ENCODE measurements at places on chromosomes 3 and 15. TPM values are rescaled to one million over a fixed set of nuclear protein-coding genes. Genes with fewer than 3 reads are reported as not detected.

The FBXO40 gene
- total RNA-seq, result 228 TPM

The CDC25A gene
- 0.77 TPM for total RNA-seq

The MUSTN1 gene
- total RNA-seq, result 10.9 TPM

The HRG gene
- total RNA-seq, result not detected

The TGM4 gene
- not detected for total RNA-seq

The GPR156 gene
- total RNA-seq, result 0.10 TPM

The PRSS50 gene
- total RNA-seq, result 0.10 TPM

The PYGO1 gene
- total RNA-seq, result 7.8 TPM

The GOLGA6L4 gene
- 0.50 TPM for total RNA-seq

The GLDN gene
- total RNA-seq, result 10.8 TPM

The CHRM5 gene
- not detected for total RNA-seq

The MUC13 gene
- total RNA-seq, result not detected

- DNase-seq, result peak; percentile 50
Observed at GRCh38 chr3:158713094-158713499, 19.2 kb downstream of the RARRES1 start.

GRCh38 chr3:190032923-190033322 is 87.8 kb downstream of the P3H2 start:
- DNase-seq, result no peak

DNA sequence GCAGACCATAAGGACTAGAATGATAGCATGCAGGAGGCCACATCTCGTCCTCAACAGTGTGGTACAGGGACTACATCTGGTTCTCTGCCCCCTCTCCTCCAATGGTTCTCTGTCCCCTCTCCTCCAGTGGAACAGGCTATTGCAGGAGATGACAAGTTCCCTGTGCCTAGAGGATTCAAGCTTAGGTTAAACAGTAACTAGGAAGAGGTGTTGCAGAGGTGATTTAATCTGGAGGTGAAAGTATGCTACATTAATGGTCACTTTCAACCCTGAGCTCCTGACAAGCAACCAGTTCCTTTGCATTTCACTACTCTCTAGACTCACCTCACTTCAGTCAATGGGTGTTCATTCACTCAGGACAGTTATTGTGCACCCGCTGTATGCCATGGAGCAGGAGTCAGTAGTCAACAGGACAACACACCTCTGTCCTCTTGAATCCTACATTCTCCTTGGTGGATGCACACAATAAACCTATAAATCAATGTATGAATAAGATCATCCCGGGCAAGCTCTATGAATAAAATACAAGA is 16.0 kb downstream of the SPATA12 start:
- DNase-seq, result no peak

GRCh38 chr3:179768080-179768479 is 115.2 kb downstream of the USP13 start:
- DNase-seq, result no peak

DNA sequence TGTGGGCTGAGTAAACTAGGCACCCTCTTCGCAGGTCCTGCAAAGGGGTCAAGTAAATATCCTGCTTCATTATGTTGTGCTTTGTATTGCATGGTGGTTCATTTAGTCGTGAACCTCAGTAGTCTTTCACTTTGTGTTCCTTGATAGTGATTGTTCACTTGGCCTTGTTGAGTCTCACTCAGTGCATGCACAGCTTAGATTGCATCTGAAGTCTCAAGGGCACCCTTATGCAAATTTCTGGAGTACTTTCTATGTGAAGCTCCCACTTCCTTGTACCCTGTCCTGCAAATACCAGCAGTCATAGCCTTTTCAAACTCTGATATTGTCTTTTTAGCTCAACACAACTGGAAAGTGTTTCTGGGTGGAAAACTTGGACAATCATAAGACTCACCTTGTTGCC is 519.2 kb downstream of the NAALADL2 start:
- no peak for DNase-seq

DNA sequence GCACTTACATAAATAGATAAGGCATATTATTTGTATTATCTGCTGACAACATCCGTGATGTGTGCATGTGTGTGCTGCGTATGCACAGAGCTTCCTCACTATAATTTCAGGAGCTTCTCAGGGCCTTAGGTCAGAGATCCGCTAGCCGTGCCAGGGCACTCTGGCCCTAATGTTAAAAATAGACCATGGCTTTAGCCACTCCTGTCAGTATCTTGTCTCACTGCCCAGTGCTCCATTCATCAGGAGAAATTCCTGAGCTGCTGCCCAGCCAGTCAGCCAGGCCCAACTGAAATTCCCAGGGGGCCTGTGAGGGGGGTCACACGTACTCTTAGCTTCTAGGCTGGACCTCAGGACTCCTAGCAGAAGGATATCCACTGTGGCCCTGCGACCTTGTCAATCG is 70.0 kb upstream of the ABHD2 start:
- DNase-seq, result peak; percentile 78

DNA sequence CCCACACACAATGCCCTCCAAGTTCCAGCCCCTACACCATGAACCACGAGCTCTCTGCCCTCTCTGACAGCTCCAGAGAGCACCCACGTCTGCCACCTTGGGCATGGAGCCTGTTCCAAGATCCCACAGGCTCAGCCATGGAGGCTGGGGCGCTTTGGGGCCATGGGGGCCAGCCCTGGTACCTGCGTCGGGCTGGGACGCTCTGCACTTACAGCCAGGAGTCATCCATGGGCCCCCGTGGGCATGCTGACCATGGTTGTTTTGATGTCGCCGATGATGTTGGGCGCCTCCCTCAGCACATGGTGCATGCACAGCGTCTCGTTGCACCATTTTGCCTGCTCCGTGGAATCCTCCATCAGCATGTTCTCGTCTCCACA is 51.9 kb upstream of the UBE2Q2 start:
- DNase-seq, result no peak

DNA sequence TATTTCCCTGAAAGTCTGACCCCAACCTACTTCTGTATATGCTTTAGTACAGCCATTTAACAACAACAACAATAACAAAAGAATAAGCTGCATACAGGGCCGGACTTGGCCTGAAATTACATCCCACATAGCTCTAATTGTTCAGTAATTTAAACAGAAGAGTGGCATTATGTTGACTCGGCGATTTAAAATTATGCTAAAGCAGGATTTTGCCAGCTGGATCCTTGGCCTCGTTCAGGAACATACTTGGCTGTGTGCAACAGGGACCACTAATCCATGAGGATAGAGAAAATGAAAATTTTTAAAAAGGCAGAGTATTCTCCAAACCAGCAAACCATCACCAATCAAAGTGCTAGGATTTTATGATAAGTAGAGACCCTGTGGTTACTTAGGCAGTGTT is 433.1 kb upstream of the RBMS3 start:
- DNase-seq, result no peak

- no peak for DNase-seq
Observed at GRCh38 chr15:25391971-25392721, 46.7 kb downstream of the UBE3A start.

- no peak for DNase-seq
Observed at GRCh38 chr3:162799910-162800309, 1303.3 kb downstream of the OTOL1 start.

- no peak for DNase-seq
Observed at GRCh38 chr3:40827226-40827625, 302.5 kb downstream of the ZNF621 start.

DNA sequence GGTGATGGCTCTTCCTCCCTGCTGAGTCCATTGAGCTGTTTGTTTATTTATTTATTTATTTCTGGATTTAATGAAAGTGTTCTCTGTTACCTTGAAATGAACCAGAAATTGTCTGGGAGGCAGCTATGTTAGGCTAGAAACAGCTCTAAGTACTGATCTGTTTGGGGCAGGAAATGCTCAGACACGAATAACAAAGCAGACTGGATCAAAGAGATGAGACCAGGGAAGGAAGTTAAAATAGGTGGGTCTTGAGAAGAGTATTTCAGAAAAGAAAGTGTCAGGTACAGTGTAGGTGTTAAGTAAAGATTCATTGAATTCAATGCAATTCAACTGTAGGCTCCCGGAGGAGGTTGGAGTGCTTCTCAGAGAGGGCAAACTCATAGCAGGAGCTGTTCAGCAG is 173.3 kb downstream of the IL20RB start:
- DNase-seq, result no peak

DNA sequence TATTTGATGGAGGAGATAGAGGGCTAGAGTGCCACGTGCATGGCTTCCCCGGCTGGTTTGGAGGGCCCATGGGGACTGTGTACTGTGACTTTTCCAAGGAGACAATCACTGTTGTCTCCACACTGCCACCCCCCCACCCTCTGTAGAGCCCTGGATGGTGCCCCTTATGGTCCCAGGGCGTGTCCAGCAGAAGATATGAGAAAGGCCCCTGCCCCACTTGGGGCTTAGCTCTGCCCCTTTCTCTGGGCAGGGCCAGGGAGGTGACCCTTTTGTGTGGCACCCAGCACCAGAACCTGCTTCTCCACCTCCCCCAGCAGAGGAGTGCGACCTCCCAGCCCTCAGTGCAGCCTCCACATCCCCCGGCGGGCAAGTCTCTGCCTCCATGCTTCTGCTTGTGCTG is 32.1 kb downstream of the SPSB4 start:
- no peak for DNase-seq

DNA sequence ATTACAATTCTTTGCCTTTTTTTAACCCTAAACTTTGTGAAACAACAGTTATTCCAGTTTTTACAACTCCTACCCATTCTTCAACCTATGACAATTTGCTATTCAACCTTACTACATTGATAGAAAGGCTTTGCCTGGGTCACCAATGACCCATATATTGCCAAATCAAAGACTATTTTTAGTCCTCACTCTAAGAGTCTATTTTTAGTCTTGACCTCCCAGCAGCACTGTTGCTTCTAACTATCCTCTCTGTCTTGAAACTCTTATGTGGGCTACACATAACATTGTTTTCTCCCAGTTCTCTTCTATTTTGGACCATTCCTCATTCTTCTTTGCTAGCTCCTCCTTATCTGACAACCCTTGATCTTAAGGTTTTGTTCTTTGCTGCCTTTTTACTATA is 71.4 kb downstream of the C3orf80 start:
- no peak for DNase-seq

DNA sequence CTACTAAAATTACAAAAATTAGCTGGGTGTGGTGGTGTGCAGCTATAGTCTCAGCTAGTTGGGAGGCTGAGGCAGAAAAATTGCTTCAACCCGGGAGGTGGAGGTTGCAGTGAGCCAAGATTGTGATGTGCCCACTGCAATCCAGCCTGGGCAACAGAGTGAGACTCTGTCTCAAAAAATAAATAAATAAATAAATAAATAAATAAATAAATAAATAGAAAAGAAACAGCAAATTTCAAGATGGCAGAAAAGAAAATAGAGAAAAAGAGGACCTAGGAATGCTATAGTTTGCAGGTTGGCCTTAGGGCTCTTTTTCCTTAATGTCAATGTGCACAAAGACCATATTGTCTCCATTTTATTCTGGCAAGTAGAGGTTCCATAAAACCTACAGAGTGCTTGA is 28.2 kb downstream of the IQCF6 start:
- no peak for DNase-seq

GRCh38 chr3:4895838-4896237 is 83.4 kb upstream of the BHLHE40 start:
- DNase-seq, result no peak

- no peak for DNase-seq
Observed at GRCh38 chr3:148150141-148150540, 547.6 kb upstream of the AGTR1 start.

- DNase-seq, result no peak
Observed at GRCh38 chr3:142850395-142851023, 38.4 kb downstream of the PCOLCE2 start.

- DNase-seq, result no peak
Observed at GRCh38 chr3:128498901-128499530, 6.0 kb upstream of the GATA2 start.

DNA sequence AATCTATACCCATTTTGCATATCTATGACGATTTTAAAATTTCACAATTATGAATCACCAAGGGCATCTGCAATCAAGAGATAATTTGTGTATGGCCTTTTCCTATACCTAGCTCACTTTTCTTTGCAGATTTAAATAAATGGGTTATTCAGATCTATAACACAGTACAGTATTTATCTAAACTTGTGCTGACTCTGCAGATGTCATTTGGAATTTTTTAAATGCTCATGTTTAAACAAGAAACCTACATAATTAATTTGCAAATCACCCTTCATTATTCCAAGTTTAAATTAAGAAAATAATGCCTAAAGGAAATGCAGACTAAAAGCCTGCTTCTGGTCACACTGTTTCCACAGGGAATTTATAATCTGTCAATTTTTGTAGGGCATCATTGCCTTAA is 284.2 kb downstream of the SI start:
- DNase-seq, result no peak

DNA sequence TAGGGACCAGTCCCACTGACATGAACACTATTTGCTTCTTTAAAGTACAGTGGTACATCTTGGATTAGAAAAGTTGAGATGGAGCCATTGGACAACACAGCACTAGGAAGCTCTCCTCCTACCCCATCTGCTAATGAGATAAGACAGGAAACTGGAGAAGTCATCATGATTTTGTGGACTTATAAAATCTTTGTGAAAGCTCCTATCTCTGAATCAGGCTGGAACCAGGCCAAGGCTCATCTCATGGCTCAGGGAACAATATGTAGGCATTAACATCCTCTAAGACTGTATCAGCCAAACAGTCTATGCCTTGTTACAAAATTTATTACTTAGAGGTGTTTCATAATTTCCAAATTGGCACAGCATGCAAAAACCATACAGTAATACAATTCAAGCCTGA is 84.1 kb downstream of the BOC start:
- no peak for DNase-seq

DNA sequence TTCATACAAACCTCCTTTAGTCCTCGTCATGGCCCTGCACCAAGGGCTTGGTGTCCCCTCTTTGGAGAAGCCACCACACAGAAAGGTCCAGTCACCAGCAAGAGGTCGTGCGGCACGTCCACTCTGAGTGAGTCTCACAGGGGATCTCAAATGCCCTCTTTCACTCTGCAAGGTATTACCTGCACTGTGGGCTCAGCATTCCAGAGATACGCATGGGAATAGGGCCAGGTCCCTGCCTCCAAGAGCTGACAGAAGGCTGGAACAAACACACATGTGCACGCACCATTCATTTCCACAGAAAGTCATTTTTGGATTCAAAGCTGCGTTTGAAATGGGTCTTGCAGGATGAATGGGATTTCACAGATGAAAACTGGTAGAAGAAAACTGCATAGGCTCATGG is 50.4 kb upstream of the TJP1 start:
- DNase-seq, result no peak

- no peak for DNase-seq
Observed at GRCh38 chr15:65937054-65937453, 67.8 kb downstream of the RAB11A start.

DNA sequence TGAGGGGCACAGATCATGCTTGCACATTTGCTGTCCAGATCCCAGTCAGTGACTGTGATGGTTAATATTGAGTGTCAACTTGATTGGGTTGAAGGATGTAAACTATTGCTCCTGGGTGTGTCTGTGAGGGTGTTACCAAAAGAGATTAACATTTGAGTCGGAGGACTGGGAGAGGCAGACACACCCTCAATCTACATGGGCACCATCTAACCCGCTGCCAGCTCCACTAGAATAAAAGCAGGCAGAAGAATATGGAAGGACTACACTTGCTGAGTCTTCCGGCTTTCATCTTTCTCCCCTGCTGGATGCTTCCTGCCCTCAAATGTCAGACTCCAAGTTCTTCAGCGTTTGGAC is 5.1 kb downstream of the GP9 start:
- no peak for DNase-seq

- peak; percentile 53 for DNase-seq
Observed at GRCh38 chr15:101189409-101190091, 62.3 kb downstream of the CHSY1 start.
